ENCODE measurements at places on chromosomes 7 and 10.

GRCh38 chr7:77266291-77266794 is 66.7 kb upstream of the FGL2 start:
- DNase-seq, result no peak

GRCh38 chr7:106039486-106040060 is 72.5 kb downstream of the SYPL1 start:
- no peak for DNase-seq

- DNase-seq, result no peak
Observed at GRCh38 chr10:103814626-103815370, 40.6 kb downstream of the SH3PXD2A start.

DNA sequence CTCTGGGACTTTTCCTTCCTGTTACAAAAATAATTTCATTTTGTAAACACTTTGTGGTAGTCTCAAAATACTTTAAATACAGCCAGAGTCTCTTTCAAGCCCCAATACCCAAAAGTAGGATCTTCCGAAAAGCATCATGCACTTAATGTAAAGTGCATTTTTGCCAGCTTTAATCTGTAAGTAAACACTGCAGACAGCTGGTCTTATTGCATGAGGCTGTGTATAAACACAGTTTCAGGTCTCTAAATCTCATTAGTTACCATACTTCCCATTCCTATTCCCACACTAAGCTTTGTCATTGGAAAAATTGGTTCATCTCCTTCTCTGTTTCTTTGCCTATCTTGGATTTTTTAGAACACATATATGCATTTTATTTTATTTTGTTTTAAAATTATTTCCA is 87.6 kb upstream of the GNAI1 start:
- no peak for DNase-seq

- DNase-seq, result no peak
Observed at GRCh38 chr10:84294766-84295447, 33.5 kb upstream of the CCSER2 start.

DNA sequence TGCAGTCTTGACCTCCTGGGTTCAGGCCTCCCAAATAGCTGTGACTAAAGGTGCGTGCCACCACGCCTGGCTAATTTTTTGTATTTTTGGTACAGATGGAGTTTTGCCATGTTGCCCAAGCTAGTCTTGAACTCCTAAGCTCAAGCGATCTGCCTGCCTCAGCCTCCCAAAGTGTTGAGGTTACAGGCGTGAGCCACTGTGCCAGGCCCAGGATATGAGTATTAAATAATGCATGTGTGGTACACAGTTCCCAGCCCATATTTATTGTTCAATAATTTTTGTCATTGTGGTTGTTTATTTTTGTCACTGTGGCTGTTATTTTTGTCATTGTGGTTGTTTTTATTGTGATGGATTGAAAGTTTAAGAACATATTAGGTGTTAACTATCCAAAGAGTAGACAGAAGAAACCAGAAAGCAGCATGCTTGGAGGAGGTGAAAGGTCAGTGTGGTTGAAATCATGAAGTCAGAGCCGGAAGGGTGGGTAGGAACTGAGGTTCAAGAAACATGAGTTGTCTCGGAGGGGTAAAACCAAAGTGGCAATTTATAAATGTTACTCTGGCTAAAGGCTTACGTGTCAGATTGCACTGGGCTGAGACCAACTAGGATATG is 45.0 kb downstream of the MRC1 start:
- DNase-seq, result no peak

Data from LoVo (cell line).